ENCODE measurements at places on chromosomes 2 and 18. TPM values are rescaled to one million over a fixed set of nuclear protein-coding genes. Genes with fewer than 3 reads are reported as not detected.

MYCN gene
- polyA plus RNA-seq: not detected

RAPH1 gene
- 0.84 TPM for polyA plus RNA-seq

GRCh38 chr2:177660742-177661141 lies 268.2 kb downstream of the AGPS start:
- no peak for DNase-seq

DNA sequence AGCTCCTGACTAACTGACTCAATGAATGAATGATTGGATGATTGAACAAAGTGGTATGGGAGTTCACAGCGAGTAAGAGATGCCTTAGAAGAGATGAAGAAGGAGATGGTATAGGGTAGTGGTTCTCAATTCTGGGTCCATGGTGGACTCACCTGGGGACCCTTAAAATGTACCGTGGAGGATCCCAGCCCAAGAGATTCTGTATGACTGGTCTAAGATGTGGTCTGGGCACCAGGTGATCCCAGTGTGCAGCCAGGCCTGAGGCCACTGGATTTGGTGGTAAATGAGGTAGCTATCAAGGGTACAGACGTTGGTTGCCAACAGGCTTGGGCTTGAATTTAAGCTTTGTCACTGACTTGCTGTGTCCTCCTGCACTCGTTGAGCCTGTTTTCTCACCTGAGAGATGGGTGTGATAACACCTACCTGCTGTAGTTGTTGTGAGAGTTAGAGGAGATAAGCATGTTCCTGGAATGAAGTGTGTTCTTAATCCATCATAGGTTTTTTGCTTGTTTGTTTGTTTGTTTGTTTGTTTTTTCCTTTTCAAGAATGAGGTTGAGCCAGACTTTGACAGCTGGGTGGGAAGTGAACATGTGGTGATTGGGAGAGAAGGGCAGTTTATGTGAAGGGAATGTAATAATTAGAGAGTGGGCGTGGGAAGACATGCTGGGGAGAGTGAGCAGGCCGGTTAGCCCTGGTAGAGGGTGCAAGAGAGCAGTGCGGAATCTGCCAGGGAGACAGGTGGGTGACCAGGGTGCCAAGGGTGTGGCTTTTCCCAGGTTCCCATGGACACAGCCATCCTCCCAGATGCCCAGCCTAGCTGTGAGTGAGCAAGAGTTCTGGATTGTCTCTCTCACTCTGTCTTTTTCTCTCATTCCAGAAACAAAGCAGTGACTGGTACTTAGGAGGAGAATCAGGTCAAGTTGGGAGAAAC lies 31.4 kb upstream of the IL1B start:
- no peak for DNase-seq

DNA sequence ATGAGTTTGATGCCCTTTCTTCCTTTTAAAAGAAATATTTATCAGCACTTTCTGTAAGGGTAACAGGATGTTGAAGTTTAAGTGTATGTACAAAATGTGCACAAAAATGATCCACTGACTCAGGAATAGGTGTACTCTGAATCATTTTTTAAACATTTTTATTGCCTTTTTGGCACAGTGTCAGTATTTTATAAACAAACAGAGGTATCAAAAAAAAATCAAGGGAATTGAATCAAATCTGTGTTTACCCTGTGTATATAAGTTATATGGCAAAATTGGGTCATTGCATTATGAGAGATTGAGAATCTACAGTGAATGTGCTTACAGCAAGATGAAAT lies 513.9 kb upstream of the NETO1 start:
- no peak for DNase-seq
